ENCODE measurements at places on chromosomes 1 and 21.

DNA sequence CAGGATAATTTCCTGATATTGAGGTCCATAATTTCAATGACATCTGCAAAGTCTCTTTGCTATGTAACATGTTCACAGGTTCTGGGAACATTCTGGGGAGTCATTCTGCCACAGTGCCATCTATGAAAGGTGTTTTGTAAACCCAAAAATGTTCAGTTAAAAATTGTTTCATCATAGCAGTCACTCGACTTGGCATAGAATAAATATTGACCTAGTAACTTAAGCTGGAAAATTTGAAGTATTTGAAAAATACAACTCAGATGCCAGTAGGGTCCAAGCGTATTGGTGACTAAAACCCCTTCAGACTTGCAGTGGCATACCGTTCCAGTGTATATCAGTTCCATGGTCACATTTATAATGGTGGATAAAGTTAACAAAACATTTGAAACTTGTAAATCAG is 6.8 kb downstream of the DESI2 start:
- H3K27ac ChIP-seq, result no peak overlapping the region
- DNase-seq, result no peak
- peaks cover 24% of the 10 kb centered on the region for H3K4me1 ChIP-seq
- peaks cover 4% of the 10 kb centered on the region for H3K36me3 ChIP-seq

DNA sequence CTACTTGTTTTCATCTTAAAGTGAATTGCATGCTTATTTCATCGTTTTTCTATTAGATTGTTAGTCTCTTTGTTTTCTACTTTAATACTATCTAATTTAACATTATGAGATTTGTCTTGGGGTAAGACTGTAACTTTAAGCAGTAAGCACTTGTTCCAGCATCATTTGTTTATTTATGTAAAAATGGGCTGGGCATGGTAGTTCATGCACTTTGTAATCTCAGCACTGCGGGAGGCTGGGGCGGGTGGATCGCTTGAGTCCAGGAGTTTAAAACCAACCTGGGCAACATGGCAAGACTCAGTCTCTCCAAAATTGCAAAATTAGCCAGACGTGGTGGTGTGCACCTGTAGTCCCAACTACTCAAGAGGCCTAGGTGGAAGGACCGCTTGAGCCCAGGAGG is 15.3 kb upstream of the PAXBP1 start:
- no peak overlapping the region for H3K27ac ChIP-seq
- H3K4me3 ChIP-seq, result no peak overlapping the region
- peaks cover 6% of the 10 kb centered on the region for H3K36me3 ChIP-seq
- DNase-seq, result no peak

GRCh38 chr1:4020449-4020848 is 120.4 kb upstream of the C1orf174 start:
- no peak overlapping the region for H3K4me3 ChIP-seq
- H3K27me3 ChIP-seq, result peaks cover 31% of the 10 kb centered on the region
- DNase-seq, result no peak
- H3K27ac ChIP-seq, result no peak overlapping the region
- no peaks in the 10 kb centered on the region for H3K36me3 ChIP-seq

DNA sequence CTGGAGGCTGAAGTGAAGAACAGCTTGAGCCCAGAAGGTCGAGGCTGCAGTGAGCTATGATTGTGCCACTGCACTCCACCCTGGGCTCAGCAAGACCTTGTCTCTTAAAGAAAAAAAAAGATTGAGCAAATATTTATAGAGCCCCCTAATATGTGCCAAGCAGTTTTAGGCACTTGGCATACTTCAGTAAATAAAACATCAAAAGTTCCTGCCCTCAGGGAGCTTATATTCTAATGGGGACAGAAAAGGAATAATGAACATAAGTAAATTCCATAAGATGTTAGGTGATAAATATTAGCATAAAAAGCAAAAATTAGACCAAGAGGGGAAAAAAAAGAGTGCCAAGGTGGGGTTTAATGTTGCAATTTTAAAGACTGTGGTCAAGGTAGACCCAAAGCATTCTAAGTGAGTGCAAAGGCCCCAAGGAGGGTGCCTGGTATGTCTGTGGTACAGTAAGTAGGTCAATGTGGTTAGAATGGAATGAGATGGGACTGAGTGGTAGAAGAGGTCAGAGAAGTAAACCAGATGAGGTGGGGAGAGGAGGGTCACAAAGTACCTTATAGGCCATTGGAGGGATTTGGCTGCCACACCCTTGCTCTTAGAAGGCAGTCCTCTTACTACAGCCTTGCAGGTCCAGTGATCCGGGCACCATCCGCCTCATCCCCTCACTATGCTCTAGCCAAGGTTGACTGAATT is 2.2 kb upstream of the TOE1 start:
- no peak for DNase-seq
- peak overlapping the region; percentile 59 for H3K27ac ChIP-seq
- H3K27me3 ChIP-seq, result no peaks in the 10 kb centered on the region
- H3K4me1 ChIP-seq, result peaks cover 50% of the 10 kb centered on the region
- H3K36me3 ChIP-seq, result peaks cover 7% of the 10 kb centered on the region
- H3K4me3 ChIP-seq, result peak overlapping the region; percentile 31

DNA sequence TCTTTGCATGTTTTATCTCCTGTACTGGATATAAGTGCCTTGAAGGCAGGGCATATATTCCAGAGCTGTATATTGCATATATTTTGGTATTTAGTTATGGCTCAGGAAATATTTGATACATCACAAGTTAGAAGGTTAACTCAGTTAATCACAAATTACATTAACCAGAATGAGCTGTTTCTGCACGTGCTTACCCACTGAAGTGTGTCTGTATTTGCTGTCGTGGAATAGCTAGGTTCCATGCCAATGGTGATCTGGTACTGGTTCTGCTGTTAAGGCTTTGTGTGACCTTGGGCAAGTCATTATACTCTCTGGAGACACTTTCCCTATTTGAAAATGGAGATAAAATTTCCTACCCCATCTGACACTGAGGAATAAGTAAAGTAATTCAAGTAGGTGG is 50.7 kb downstream of the OSBPL9 start:
- H3K36me3 ChIP-seq, result peaks cover 3% of the 10 kb centered on the region
- DNase-seq, result no peak
- H3K4me3 ChIP-seq, result no peak overlapping the region

- H3K36me3 ChIP-seq, result no peaks in the 10 kb centered on the region
- peaks cover 6% of the 10 kb centered on the region for H3K27me3 ChIP-seq
- DNase-seq, result no peak
- no peak overlapping the region for H3K4me3 ChIP-seq
These were observed 86.0 kb downstream of the EVI5 start for GRCh38 chr1:92698932-92699331.

GRCh38 chr1:6998267-6998666 is 213.0 kb downstream of the CAMTA1 start:
- no peaks in the 10 kb centered on the region for H3K4me1 ChIP-seq
- peaks cover 2% of the 10 kb centered on the region for H3K36me3 ChIP-seq
- peaks cover 48% of the 10 kb centered on the region for H3K27me3 ChIP-seq
- no peak overlapping the region for H3K4me3 ChIP-seq
- H3K27ac ChIP-seq, result no peak overlapping the region

GRCh38 chr1:54294887-54295286 is 94.9 kb downstream of the MRPL37 start:
- H3K27ac ChIP-seq, result peak overlapping the region; percentile 37
- no peaks in the 10 kb centered on the region for H3K27me3 ChIP-seq
- peaks cover 2% of the 10 kb centered on the region for H3K36me3 ChIP-seq
- H3K4me1 ChIP-seq, result peaks cover 44% of the 10 kb centered on the region
- no peak for DNase-seq

DNA sequence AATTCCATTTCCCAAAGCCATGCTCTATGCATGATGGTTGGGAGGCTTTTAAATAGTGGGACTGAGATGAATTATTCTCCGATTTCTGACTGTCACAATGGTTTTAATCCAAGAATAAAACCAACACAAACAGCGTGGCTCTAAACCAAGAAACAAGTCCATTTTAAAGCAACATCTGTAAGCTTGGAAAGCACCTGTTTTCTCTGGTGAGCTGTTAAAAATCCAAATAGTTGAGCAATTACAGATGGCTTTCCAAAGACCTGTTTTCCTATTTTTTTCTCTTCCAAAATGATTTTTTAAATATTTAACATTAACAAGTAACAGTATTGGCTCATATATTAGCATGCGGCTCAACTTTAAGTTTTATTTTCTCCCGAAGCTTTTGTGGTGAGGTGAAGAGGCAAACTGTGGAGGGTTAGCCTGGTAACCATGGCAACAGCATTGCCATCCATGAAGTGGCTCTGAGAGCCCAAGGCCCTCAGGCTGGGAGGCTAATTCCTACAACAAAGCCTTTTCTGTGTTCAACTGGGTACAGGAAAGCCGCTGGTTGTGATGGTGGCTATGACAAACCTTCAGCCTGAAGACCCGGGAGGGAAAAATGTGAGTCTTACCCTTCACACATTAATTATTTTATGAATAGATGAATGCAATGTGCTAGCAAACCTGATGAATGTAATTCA is 56.7 kb upstream of the B3GALT5 start:
- no peaks in the 10 kb centered on the region for H3K4me1 ChIP-seq
- DNase-seq, result no peak
- no peaks in the 10 kb centered on the region for H3K36me3 ChIP-seq
- H3K4me3 ChIP-seq, result no peak overlapping the region
- H3K27me3 ChIP-seq, result no peaks in the 10 kb centered on the region
- H3K27ac ChIP-seq, result no peak overlapping the region

GRCh38 chr1:207565546-207566468 is 69.8 kb downstream of the CR1 start:
- H3K27me3 ChIP-seq, result peaks cover 7% of the 10 kb centered on the region
- H3K4me3 ChIP-seq, result no peak overlapping the region
- peaks cover 4% of the 10 kb centered on the region for H3K36me3 ChIP-seq
- no peak for DNase-seq

DNA sequence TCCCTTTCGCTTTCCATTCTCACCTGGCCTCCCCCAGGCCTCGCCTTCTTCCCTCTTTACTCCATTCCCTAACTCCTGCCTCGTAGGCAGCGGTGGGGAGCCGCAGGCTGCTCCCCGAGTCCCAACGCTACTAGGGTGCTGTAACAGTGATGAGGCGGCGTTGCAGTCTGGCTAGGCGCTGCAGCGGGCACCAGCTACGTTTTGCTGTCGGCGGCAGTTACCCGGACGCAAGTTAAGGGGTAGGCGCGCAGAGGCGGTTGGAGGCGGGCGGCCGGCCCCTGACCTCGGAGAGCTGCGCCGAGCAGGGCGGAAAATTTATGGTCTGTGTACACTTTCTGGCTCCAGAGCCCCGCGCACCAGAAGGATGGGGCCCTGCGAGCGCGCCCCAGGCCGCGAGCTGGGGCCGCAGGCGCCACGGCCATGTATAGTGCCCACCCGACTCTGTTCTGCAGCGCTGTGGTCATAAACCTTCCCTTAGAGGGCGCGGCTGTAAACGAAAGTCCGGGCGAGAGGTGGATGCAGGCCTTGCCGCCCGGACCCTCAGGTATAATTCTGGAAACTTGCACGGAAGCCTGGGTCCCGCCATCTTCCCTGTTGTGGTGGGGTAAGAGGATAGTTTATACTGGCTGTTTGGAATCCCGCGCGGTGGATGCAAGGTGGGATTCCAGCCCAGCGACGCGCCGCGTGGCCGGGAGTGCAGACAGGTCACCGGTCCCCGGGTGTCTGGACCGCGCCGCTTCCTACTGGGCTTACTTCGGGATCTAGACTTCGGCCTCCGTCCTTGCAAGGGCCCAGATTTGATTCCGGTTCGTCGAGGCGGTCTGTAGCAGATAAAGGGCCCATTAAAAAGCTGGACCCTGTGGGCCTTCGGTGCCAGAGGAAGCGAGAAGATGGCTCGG is 15.0 kb downstream of the HLX start:
- peaks cover 61% of the 10 kb centered on the region for H3K27me3 ChIP-seq
- H3K4me3 ChIP-seq, result no peak overlapping the region
- peaks cover 5% of the 10 kb centered on the region for H3K4me1 ChIP-seq
- H3K36me3 ChIP-seq, result peaks cover 3% of the 10 kb centered on the region

DNA sequence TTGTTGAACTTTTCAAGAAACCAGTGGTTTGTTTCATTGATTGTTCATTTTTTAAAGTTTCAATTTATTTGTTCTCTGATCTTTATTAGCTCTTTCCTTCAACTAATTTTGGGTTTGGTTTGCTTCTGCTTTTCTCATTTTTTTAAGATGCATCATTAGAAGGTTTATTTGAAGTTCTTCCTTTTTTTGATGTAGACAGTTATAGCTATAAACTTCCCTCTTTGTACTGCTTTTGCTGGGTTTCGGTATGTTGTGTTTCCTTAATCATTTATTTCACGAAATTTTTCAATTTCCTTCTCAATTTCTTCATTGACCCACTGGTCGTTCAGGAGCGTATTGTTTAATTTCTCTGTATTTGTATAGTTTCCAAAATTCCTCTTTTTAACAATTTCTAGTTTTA is 133.3 kb upstream of the GPR52 start:
- H3K27ac ChIP-seq, result no peak overlapping the region
- H3K4me3 ChIP-seq, result no peak overlapping the region
- H3K36me3 ChIP-seq, result peaks cover 19% of the 10 kb centered on the region
- DNase-seq, result no peak

GRCh38 chr1:22805672-22806038 is 95.0 kb downstream of the EPHB2 start:
- H3K36me3 ChIP-seq, result no peaks in the 10 kb centered on the region
- H3K4me1 ChIP-seq, result no peaks in the 10 kb centered on the region
- H3K27ac ChIP-seq, result no peak overlapping the region
- no peak for DNase-seq
- H3K27me3 ChIP-seq, result peaks cover 40% of the 10 kb centered on the region

- no peak overlapping the region for H3K4me3 ChIP-seq
- H3K4me1 ChIP-seq, result peaks cover 52% of the 10 kb centered on the region
- H3K27ac ChIP-seq, result no peak overlapping the region
- H3K36me3 ChIP-seq, result peaks cover 3% of the 10 kb centered on the region
These were observed 19.7 kb downstream of the GNAI3 start for GRCh38 chr1:109567877-109568672.

DNA sequence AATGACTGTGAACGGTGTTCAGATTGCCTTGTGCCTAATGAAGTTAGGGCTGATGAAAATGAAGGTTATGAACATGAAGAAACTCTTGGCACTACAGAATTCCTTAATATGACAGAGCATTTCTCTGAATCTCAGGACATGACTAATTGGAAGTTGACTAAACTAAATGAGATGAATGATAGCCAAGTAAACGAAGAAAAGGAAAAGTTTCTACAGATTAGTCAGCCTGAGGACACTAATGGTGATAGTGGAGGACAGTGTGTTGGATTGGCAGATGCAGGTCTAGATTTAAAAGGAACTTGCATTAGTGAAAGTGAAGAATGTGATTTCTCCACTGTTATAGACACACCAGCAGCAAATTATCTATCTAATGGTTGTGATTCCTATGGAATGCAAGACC is 96.6 kb downstream of the ZFYVE9 start:
- no peak overlapping the region for H3K27ac ChIP-seq
- no peak overlapping the region for H3K4me3 ChIP-seq
- no peaks in the 10 kb centered on the region for H3K27me3 ChIP-seq
- H3K4me1 ChIP-seq, result peaks cover 9% of the 10 kb centered on the region
- no peak for DNase-seq

DNA sequence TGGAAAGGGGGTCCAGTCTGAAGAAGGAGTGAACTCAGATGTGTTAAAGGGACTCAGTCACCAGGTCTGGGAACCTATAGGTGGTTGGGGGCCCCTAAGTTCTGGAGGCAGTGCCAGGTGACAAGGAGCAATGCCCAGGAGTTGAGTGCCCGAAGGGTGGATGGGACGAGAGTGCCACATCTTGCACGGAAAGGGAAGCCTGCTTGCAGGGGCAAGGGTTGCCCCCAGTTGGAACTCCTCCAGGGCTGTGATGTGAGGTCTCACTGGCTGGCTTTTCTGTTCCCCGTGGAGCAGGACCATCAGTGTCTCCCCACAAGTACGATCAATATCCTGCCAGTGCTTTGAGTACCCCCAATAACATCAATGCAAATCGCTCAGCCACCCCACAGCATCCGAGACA is 107.3 kb downstream of the TOMM20 start:
- H3K27ac ChIP-seq, result no peak overlapping the region
- H3K27me3 ChIP-seq, result no peaks in the 10 kb centered on the region
- H3K4me3 ChIP-seq, result no peak overlapping the region
- H3K36me3 ChIP-seq, result no peaks in the 10 kb centered on the region

GRCh38 chr1:222769181-222769580 is 32.2 kb downstream of the FAM177B start:
- no peak overlapping the region for H3K4me3 ChIP-seq
- H3K36me3 ChIP-seq, result no peaks in the 10 kb centered on the region
- no peak overlapping the region for H3K27ac ChIP-seq
